Body of pancreas (tissue), 4 donors: ENCODE measurements at places on chromosomes 3 and 15.

DNA sequence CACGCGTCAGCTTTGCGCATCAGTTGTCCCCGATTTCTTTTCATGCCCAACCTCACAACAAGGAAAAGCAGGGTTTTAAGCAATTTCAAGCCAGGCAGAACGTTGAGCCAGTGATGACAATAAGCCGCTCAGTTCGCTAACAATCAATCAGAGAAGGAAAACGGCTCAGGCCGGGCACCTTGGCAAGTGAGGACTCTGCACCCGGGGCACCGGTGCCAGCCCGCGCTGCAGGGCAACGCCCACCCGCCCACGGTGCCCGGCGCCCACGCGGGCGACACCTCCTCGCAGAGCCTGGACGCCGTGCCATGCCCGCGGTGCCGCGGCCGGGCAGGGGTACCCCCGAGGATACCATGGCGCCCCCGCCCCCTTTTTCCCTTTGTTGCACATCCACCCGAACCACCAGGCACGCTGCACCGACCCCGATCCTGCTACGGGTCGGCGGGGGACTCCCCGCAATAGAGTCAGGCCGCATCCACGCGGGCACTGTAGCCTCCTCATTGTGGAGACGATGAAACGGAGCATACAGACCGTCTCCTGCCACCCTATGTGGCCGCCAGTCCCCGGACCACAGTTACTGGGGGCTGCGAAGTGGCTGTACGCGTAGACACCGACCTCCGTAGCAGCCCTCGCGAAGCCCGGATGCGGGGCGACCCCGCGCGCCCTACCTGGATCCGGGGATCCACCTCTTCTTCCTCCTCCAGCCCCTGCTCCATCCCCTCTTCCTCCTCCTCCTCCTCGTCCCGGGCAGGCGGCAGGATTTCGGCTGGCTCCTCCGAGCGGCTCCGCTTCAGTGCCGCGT, 581 bp downstream of the SH3BP5 start:
- DNase-seq = no peak

GRCh38 chr3:58066842-58067241, 58.6 kb downstream of the FLNB start:
- DNase-seq = peak; percentile 40

DNA sequence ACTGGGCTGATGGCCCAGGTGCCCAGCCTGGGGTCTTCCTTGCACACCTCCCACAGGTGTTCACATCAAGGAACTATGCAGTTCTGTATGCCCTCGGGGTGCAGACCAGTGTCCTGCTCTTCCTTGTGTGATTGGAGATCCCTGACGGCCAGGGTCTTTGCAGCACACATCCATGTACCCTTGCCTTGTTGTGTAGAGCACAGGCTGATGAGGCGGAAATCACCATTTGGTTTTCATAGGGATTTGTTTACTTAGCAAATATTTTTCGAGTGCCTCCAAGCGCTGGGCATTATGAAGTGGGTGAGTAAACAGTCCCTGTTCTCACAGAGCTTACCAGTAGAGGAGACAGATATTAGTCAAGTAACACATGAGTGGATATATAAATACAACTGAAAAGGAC, 209.3 kb upstream of the UMPS start:
- peak; percentile 33 for DNase-seq

DNA sequence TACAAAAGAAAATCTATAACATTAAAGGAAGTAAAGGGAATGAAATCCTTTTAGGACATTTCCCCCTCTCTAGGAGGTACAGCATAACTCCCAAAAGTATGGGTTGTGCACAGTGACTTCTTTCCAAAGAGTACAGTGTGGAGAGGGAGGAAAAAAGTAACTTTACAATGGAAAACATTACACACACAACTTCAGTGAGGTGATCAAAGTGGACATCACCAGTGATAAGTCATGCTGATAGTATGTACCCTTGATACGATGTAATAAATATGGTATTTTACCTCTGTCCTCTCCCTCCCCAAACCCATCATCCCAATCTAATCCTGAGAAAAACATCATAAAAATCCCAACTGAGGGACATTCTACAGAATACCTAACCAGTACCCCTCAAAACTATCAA, 10.8 kb downstream of the PLD1 start:
- DNase-seq = no peak

DNA sequence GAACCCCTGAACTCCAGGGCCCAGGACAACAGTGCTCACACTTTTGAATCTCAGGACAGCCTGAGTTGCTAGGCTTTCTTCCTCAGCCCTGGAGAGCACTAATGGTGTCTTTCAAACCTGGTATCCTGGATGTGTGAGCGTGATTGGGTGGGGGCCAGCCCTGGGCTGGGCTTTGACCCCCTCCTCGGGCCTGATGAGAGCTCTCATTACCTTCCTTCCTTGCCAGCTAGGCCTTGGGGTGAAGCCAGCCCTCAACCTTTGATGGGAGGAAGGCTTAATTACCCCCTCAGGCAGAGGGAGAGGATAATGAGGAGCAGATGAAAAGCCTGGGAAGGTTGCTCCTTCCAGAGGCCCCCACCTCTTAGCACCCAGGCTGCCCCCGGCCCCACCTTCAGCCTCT, 31.1 kb upstream of the INSYN1 start:
- no peak for DNase-seq

GRCh38 chr3:37980462-37981347, 9.9 kb upstream of the VILL start:
- DNase-seq = no peak

GRCh38 chr3:45677033-45677446, 12.2 kb upstream of the SACM1L start:
- DNase-seq = peak; percentile 31

DNA sequence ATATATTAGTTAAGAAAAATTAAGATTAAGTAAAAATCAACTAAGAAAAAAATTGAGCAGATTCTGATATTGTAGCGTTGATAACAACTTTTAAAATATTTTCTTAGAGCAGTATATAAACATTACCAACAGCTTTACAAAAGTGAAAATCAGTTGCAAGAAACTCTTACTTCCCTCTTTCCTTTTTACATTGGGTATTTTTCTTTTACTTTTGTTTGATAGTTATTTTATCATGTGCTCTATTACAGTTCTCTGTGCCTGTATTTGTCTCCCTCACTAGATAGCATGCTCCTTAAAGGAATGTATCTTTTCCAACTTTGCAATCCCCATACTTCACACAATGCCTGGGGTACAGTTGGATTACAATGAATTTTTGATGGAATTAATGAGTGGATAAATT, 87.5 kb upstream of the P3H2 start:
- no peak for DNase-seq

- DNase-seq = peak; percentile 78
Observed at GRCh38 chr15:40847223-40847961, 3.5 kb downstream of the SPINT1 start.

DNA sequence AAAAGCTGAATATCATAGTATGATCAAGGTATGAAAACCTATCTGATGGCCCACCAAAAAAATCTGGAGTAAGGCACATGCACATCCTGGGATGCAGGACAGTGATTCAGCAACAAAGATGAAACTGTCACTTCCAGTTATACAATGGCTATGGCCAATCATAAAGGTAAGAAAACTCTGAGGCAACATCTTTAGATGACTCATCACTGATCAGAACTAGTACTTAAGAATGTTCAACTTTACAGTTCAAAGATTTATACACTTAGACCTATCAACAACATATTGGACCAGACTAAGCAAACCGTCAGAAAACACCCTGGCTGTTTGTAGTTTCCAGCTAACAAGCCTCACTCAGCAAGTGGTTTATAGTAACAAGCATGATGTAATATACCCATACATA, 21.3 kb upstream of the PLCH1 start:
- DNase-seq = no peak

GRCh38 chr3:35320646-35321407, 318.5 kb upstream of the ARPP21 start:
- no peak for DNase-seq

DNA sequence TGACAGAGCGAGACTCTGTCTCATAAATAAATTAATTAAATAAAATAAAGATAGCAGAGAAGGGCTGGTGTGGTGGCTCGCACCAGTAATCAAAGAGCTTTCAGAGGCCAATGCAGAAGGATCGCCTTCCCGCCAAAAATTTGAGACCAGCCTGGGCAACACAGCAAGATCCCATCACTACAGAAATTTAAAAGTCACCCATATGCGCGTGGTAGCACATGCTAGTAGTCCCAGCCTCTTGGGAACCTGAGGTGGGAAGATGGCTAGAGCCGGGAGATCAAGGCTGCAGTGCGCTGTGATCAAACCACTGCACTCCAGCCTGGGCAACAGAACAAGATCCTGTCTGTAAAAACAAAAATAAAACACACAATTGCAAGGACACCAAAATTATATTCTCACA, 9.6 kb downstream of the SMARCC1 start:
- DNase-seq = no peak

GRCh38 chr15:65095011-65095746, 18.6 kb downstream of the KBTBD13 start:
- DNase-seq = no peak

DNA sequence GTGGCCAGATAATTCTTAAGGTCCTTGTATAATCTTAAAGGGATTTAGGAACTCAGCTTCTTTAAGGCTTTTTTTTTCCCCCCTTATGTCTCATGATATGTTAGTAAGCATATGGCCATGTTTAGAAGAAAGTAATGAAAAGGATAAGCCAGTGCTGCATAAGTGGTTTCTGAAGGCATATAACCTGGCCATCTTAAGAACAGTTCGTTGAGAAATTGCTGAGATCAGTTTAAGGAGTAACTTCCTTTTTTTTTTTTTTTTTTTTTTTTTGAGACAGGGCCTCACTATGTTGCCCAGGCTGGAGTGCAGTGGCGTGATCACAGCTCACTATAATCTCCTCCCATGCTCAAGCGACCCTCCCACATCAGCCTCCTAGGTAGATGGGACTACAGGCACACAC, 51.7 kb downstream of the UBE2E2 start:
- DNase-seq = no peak

GRCh38 chr3:155356594-155357370, 63.3 kb upstream of the STRIT1 start:
- DNase-seq = no peak

DNA sequence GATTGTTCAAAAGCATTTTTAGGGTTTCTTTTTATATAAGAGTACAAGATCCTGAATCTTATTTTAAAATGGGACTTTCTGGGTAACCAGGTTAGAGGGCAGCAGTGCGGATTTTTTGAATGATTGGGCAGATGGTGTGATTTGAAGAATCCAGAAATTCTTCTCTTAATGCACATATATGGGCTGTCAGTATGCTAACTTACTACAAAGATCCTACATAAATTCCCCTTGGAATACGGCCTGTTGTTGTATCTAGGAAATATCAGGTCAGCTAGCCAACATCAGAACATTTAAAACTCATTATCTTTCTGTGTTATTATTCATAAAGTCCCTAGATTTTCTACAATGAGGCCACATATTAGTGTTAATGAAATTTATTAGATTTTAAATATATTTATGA, 229.6 kb upstream of the TPRG1 start:
- no peak for DNase-seq

GRCh38 chr3:31945738-31946052, 35.4 kb downstream of the OSBPL10 start:
- DNase-seq = no peak
